A549 treated with dexamethasone at 1 μM for 4 hours (cell line): ENCODE measurements at places on chromosomes 16 and 17. TPM values are rescaled to one million over a fixed set of nuclear protein-coding genes. Genes with fewer than 3 reads are reported as not detected.

Gene GNAO1
- total RNA-seq: 0.52 to 0.91 TPM (median 0.84 TPM) in 5 replicates

Gene MYO18A
- 14.6 to 29.1 TPM (median 24.1 TPM) in 5 replicates for total RNA-seq

Gene NPW
- 0.79 to 1.2 TPM (median 1.0 TPM) in 5 replicates for total RNA-seq

Gene DLX3
- 0.06 to 0.17 TPM (median 0.08 TPM) in 5 replicates for total RNA-seq

Gene HCRT
- total RNA-seq: not detected in 5 replicates

Gene HS3ST3B1
- total RNA-seq: 0.88 to 1.9 TPM (median 1.7 TPM) in 5 replicates

Gene TBC1D3H
- not detected in 5 replicates for total RNA-seq

Gene LITAFD
- total RNA-seq: not detected in 5 replicates

Gene KRT34
- total RNA-seq: 0.18 to 0.53 TPM (median 0.21 TPM) in 5 replicates

Gene CDRT15L2
- total RNA-seq: not detected in 5 replicates

Gene CES2
- total RNA-seq: 31.4 to 42.9 TPM (median 38.4 TPM) in 5 replicates

Gene TPSD1
- total RNA-seq: not detected in 5 replicates

Gene ATP1B2
- 0.08 to 0.46 TPM (median 0.39 TPM) in 5 replicates for total RNA-seq
